ENCODE measurements at places on chromosomes 12 and 14.

DNA sequence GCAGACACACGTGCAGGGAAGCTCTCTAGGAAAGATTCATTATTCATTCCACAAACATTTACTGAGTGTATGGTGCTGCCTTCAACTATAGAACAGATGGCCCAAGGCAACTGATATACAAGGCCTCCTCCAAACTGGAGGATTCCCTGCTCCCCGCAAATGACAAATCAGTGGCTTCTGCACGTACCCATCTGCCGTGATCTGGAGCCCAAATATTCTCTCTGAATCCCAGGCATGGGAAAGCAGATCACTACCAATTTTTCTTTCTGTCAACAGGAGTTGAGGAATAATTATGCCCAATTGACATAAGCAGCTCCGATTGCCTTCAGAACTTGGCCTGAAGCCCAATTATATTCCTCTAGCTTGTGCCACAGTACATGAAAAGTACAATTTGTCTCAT lies 174.2 kb upstream of the CCDC196 start:
- no peak for DNase-seq

DNA sequence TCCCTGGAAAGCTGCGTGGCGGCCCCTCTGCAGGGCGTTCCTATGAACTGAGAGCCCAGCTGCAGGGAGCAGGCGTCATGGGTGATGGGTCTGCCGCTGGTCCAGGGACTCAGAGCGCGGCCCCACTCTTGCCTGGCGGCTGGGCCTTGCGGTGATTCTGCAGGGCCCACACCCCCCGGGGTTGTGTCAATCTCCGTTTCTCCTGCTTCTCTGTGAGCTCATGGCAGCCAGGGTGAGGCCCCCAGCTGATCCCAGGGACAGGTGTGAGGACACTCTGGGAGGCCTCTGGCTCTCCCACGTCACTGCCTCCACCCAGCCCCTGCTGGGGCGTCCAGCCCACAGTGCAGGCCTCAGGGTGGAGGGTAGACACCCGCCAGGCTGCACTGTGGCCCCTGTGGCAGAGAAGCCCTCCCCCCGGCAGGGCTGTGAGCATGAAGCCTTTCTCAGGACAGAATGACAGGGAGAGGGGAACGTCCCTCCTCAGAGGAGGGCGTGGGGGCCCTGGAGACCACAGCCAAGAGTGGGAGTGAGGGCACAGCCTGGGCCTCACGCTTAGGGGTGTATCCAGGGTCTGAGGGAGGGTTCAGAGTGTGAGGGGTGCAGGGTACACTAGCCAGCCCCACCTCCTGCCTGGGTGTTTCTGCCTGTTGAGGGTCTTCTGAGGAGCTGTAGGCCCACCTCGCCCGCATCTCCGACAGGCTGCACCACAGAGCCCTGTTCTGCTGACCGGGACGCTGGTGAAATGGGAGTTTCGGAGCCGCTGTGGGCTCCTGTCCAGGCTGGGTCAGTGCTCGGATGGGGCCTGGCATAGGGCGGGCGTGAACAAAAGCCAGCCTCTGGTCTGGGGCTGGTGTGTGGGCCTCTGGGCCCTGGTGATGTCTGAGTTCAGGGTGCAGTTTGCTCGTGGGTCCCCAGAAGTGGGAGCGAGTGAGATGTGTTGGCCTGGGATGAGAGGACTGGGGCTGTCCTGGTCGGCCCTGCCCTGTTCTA lies 26.7 kb upstream of the CRIP2 start:
- DNase-seq: no peak

DNA sequence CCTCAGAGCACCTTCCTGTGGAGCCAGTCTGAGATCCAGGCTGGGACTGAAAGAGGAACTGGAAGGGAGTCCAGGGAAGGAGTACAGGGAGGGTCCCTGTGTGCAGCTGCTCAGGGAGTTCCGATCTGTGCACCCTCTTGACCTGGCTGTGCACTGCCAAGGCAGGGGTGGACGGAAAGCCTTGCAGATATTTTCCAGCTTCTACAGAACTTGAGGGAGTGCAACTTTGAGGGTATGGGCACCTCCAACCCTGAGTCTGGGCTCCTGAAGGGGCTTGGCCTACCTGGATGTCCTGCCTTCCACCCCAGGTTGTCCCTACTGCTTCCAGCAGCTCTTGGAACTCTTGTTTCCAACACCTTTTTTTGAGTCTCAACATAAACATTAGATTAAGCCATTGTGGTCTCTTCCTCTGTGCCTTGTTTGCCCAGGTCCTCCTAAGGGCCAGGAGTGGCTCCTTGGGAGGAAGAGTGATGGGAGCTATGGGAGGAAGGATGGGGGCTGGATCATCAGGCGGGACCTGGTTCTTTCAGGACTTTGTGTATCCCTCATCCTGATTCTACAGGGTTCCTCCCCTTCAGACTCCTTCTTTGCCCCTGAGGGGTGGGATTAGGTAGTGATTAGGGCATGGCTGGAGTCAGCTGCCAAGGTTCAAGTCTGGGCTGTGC lies 3.5 kb downstream of the KRT7 start:
- no peak for DNase-seq

GRCh38 chr12:39803151-39803550 lies 183.5 kb upstream of the ABCD2 start:
- DNase-seq: no peak

DNA sequence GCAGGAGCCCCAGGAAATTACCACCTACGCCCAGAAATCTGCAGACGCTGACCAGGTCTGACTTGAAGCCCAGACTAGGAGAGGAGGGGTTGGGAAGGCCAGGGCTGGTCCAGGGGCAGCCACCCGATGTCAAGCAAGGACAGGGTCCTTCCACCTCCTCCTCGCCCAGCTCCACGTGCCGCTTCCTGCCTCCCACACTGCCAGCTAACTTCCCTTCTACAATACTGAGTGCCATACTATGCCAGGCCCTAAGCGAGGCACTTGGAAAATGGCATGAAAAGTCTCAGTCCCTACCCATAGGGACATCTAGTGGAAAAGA lies 71.7 kb downstream of the SETD3 start:
- no peak for DNase-seq

DNA sequence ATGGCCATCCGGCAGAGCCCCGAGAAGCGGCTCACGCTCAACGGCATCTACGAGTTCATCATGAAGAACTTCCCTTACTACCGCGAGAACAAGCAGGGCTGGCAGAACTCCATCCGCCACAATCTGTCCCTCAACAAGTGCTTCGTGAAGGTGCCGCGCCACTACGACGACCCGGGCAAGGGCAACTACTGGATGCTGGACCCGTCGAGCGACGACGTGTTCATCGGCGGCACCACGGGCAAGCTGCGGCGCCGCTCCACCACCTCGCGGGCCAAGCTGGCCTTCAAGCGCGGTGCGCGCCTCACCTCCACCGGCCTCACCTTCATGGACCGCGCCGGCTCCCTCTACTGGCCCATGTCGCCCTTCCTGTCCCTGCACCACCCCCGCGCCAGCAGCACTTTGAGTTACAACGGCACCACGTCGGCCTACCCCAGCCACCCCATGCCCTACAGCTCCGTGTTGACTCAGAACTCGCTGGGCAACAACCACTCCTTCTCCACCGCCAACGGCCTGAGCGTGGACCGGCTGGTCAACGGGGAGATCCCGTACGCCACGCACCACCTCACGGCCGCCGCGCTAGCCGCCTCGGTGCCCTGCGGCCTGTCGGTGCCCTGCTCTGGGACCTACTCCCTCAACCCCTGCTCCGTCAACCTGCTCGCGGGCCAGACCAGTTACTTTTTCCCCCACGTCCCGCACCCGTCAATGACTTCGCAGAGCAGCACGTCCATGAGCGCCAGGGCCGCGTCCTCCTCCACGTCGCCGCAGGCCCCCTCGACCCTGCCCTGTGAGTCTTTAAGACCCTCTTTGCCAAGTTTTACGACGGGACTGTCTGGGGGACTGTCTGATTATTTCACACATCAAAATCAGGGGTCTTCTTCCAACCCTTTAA lies 1.5 kb downstream of the FOXG1 start:
- DNase-seq: no peak

GRCh38 chr14:63712123-63712522 lies 15.7 kb downstream of the SGPP1 start:
- no peak for DNase-seq

- no peak for DNase-seq
Measured at GRCh38 chr14:67697006-67697405, 1.4 kb upstream of the RDH11 start.

DNA sequence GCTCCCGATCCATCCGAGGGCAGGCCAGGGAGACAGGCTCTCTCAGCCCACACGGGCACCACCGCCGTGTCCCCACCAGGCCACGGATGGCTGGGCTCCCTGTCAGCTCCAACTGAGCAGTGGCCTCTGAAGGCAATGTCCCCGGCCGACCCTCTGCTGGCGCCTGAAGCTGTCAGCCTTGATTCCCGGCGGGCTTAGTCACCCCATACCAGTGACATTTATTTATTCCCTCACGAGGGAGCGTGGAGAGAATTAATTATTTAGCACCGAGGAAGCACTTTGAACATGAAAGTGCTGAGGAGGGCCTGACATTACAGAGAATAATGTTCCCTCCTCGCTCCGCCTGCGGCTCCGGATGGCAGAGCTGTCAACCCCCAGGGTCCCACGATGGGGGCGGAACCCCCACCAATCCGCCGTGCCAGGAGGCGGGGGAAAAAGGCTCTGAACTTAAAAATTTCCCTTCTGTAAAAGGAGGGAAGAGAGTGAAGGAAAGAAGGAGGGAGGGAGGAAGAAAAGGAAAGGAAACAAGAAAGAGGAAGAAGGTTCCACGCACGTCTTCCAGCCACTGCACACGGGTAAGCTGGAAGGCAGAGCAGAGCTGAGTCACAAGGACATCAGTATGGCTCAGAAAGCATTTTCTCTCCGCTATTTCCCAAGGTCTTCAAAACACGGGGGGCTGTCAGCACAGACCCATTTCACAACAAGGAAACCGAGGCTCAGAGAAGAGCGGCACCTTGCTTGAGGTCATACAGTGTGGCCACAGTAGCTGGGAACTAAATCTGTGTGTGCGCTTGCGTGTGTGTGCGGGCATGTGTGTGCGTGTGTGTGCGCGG lies 108.7 kb upstream of the NCOR2 start:
- DNase-seq: no peak

GRCh38 chr12:97601934-97602720 lies 139.5 kb downstream of the RMST start:
- DNase-seq: no peak

- DNase-seq: no peak
Measured at GRCh38 chr12:10719482-10719881, 3.6 kb downstream of the YBX3 start.

DNA sequence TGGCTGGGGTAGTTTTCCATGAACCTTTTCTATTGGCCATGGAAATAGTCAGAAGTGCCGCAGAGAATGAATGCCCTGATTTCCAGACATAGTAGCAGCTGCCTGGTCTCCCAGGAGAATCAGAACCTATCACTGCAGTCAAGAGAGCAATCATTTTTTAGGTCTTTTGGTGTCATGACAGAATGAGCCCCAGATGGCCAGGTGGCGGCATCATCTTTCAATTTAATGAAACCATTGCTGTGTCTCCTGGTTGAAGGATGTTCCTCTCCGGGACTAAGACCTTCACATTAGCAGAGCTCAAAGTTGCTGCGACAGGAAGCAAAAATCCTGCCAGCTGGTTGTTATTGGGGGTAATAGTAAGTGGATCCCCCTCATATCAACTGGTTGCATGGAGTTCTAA lies 18.8 kb downstream of the TNFAIP2 start:
- DNase-seq: no peak

DNA sequence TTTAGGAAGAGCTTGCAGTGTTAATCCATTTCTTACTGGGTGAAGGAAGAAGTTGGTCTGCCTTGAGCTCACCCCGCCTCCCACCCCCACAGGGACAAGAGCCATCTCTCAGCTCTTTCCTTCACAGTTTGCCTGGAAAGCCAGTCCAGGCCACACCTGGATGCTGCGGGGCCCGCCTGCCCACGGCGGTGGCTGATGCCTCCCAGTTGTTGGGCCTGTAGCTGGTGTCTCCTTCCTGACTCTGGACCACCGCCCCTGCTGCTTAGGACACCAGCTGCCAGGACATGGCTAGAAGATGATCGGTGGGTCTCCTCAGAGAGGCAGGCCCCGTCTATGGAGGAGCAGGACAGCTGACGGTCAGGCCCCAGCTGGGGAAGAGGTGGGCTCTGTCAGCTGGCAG lies 92.9 kb downstream of the TESC start:
- no peak for DNase-seq

- no peak for DNase-seq
Measured at GRCh38 chr12:95717316-95717928, 73.1 kb downstream of the NTN4 start.

DNA sequence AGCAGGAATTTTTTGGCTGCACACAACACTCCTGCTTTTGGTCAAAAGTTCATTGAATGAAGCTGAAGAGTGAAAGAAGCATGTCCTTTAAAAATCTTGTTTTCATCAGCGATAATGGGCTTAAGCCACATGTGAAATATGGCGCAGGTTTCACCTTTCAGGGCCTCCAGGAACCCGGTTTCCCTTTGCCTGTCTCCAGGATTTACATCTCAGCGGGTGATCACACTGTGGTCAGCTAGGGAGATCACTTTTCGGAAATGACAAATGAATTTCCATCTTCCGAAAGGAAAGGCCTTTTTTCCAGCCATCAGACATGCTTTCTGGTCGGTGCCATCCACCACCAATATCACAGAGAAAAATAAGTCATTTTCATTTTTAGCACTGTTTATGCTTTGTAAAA lies 727.1 kb upstream of the TBX3 start:
- no peak for DNase-seq

GRCh38 chr12:8917751-8918150 lies 3.4 kb downstream of the PHC1 start:
- no peak for DNase-seq

- no peak for DNase-seq
Measured at GRCh38 chr14:67140556-67140955, 48.7 kb upstream of the GARIN2 start.

GRCh38 chr12:50806176-50806575 lies 36.5 kb upstream of the TMPRSS12 start:
- no peak for DNase-seq

DNA sequence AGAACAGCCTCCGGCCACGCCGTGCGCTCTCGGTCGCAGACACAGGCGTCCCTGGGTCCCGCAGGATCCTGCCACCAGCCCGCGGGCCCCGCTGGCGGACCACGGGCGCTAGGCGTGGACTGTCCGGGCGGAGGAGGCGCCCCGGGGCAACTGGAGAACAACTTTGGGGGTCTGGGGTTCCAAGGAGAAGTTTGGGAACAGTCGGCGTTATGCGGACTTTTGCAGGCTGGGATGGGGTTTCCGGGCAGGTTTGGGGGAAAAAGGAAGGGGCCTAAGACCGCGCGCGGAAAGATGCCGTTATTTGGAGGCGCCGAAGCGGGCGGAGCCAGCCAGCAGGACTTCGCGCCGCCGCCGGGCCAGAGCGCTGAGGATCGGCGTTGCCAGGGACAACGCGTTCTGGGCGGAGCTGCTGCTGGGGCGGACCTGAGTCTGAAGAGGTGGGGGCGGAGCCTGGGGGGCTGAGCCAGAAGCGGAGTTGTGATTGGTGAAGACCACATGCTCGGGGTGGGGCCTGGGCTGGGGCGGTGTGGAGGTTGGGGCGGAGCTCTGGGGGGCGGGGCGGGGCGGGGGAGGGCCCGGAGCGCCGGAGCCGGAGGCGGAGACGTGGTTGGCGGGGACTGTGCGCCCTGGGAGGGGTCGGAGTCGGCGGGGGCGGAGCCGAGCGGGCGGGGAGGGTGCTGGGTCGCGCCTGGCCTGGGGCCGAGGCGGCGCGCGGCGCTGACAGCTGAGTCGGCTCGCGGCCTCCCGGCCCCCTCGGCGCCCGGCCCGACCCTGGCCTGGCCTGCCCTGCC lies at the start of gene CYP46A1:
TSS of gene CYP46A1 (plus strand) at position 680 of the 791 bp plus-strand sequence. CDS start 120 bp downstream, outside the sequence.
- DNase-seq: peak; percentile 99

GRCh38 chr14:55267820-55268219 lies 3.4 kb upstream of the FBXO34 start:
- no peak for DNase-seq
